ENCODE measurements at places on chromosomes 1 and 21.
A peak's percentile ranks its signal among the peaks of the same experiment; 100 is the strongest.

DNA sequence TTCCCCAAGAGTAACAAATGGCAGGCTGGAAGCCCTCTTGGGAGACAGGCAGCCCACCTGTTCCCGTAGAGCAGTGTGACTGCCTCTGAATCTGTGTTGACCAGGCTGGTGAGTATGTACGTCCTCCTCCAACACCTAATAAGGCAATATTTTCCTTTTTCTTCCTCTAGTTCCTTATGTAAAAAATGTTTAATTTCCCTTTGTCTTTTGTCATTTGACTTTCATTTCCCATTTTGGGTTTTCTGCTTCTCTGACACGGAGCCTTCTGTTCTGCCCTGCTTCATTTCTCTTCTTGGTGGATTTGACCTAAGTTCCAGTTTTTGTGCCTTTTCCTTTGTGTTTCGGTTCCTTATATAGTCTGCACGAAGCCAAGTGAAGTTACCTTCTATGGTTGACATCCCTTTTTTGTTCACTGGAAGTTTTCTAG lies 65.8 kb upstream of the ATF3 start:
- DNase-seq, result peak; percentile 50

DNA sequence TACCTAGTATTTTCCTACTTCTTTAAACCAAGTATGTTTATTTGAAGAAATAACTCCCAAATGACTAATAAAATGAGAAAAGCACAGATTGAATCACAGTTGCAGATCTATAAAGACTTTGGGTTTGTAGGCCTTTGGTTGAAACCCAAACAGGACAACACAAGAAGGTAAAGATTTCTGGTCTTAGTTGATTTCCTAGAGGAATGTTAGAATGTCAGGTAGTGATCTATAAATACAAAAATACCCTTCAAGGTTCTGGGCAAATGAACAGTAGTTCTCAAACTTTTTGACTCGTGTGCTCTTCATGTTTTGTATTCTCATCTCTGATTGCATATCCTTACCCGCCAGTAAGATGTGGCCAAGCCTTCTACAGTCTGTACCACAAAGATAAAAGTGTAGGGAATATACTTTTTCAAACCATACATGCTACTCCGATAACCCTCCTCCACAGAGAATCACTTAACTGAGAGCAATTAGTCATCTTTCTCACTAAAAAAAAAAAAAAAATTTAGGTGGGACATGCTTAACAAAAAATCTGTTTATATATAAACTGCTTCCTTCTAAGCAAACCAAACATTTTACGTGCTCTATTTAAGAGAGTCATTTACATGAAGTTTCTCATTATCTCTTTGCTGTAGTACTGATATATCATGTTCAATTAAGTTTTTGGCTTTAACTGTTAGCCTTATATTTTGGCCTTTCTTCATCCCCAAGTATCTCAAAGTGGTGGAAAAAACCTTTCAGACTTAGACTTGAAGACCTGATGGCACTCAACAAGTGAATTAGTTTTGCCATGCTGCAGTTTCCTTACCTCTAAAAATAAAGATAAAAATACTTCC lies 36.0 kb downstream of the CNIH4 start:
- DNase-seq, result no peak

GRCh38 chr1:163305441-163305840 lies 16.3 kb upstream of the NUF2 start:
- no peak for DNase-seq

- no peak for DNase-seq
Observed at GRCh38 chr1:36656271-36656670, 173.6 kb upstream of the CSF3R start.

- no peak for DNase-seq
Observed at GRCh38 chr1:209409780-209410179, 173.7 kb upstream of the CAMK1G start.

DNA sequence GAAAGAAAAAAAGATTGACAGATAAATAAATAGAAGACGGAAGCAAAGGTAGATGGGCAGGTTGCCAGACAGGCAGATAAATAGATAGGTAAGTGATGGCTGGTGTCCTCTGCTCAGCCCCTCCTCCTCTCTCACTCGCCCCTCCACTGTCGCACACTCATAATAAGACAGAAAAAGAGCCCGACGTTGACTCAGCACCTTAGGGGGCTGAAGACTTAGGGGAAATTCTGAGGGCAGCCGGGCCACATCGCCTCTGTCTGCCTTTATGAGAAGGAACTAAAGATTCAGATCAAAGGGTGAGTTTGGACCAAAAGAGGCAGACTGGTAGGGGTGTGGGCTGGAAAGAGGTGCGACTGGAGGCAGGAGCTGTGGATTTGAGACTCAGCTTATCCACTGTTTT lies 158.1 kb upstream of the IGSF21 start:
- DNase-seq, result no peak

DNA sequence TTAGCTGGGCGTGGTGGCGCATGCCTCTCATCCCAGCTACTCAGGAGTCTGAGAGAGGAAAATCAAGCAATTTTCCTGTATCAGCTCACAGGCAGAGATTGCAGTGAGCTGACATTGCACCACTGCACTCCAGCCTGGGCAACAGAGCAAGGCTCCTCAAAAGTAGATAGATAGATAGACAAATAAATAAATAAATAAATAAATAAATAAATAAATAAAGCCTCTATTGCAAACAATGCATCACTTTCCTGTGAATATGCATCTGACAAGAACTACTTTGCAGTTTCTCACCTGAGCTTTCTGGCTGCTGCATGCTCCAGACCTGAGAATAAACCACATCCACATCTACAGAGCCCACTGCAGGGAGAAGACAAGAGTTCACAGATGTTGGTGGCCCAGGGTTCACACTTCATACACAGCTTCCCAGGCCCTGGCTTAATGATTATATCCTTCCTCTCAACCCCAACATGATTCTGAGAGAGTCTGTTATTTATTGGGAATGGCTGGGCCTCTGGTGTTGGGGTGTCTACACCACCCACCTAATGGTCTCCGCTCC lies 28.6 kb downstream of the FCRL2 start:
- no peak for DNase-seq

- no peak for DNase-seq
Observed at GRCh38 chr1:104435255-104435654, 685.6 kb downstream of the AMY1C start.

GRCh38 chr1:8415526-8416278 lies 97.8 kb downstream of the SLC45A1 start:
- no peak for DNase-seq
